ENCODE measurements at places on chromosomes 16 and 17. TPM values are rescaled to one million over a fixed set of nuclear protein-coding genes. Genes with fewer than 3 reads are reported as not detected.

Gene RCVRN
- not detected for total RNA-seq

Gene TEX19
- 0.34 TPM for total RNA-seq

Gene CIITA
- not detected for total RNA-seq

Gene MT1F
- not detected for total RNA-seq

Gene LPO
- not detected for total RNA-seq

Gene TGFB1I1
- 66.3 TPM for total RNA-seq

Gene ZP2
- not detected for total RNA-seq

Gene HOXB3
- total RNA-seq: 1.4 TPM

Gene CX3CL1
- 0.18 TPM for total RNA-seq

Gene NPIPA7
- 1.4 TPM for total RNA-seq

Gene KRTAP2-3
- not detected for total RNA-seq

DNA sequence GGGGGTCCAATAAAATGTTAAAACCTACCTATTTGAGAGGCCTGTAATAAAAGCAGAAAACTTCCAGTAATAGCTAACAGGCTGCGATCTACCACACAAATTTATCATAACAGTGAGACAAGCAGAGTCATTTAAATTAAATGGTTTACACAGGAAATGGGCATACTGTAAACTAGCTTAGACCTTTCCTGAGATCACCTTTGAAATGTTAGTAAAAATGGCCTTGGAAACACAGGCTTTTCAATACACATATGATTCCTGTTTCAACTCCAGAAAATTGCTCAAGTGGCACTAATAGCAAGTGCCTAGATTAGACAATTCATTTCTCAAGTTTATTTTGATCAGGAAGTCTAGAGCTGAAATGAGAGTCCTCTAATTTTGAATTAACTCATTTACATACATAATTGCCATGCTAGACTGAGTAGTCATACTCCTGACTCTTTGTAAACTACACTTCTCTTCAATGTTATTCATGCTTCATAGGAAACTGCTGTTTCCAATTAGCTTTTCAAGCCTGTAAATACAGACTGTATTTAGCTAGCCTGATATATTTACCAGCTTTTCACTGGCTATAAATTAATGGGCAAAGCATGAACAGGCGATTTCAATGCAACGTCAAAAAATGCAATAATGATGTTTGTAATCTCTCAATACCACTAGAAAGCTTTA is 43.3 kb downstream of the PARN start:
- no peak for DNase-seq

DNA sequence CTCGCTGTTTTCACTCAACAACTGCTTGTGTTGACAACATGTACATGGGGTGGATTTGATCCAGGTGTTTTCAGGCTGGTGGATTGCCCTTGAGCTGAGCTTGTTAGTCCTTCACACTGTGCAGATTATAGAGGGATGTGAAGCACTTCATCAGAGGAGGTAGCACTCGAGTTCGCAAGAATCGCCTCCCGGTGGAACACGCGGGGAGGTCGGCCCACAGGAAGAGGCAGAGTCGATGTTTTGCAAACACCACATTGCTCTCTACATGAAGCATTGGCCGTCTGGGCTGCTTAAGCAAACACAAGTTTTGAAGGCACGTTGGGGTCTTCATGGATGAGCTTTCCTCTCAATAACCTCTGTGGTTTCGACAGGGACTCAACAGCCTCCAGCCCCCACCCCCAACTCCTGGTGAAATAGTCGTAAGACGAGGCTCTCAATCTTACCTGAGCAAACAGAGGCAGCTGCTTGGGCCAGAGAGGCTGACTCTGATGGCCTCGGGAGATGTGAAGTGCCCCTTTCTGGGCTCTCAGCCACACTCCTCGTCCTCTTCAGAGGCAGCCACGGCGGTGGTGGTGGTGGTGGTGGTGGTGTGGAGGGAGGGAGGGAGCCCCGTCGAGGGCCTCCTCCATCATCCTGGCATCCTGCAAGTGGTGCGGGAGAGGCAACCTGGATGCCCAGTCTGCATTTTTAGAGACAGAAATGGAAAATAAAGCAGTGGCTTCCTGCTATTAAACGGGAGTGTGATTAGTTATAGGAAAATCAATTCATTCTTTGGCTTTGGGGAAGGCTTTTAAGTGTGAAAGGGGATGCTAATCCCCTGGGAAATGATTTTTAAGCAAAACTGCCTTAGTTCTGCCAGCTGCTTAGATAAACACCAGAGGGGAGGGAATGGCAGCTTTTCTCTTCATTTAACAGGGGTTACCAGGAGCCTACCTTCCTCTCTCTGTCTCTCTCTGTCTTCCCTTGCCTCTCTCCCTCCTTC is 552.5 kb upstream of the EEF2KMT start:
- DNase-seq: no peak

DNA sequence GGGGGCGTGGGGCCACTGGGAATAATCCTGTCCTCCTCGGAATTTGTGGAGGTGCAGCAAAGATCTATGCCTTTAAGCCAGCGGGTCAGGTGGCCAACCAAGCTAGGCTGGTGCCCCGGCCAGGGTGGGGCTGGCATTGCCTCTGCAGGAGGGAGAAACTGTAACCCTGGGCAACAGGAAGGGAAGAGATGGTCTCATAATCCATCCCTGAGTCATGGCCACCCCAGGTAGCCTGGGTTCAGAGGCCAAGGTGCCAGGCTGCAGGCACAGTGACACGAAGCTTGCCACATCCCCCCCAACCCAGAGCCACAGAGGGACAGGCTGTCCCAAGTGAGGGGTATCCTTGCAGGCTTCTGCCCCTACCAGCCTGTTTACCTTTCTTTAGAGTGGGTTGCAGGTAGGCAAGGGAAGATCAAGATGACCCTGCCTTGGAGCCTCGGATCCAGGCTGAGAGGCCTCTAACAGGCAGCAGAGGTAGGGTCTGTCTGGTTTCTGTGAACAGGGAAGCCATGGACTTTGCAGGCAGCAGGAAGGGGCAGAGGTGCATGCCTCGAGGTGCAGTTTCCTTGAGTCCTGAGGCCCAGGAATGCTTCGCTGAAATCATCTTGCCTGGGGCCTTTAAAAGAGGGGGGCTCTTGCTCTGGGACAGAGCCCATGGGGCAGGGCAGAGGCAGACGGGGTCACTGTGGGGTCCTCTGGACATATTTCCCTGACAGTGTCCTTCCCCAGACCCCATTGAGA is 4.0 kb downstream of the LASP1 start:
- no peak for DNase-seq

DNA sequence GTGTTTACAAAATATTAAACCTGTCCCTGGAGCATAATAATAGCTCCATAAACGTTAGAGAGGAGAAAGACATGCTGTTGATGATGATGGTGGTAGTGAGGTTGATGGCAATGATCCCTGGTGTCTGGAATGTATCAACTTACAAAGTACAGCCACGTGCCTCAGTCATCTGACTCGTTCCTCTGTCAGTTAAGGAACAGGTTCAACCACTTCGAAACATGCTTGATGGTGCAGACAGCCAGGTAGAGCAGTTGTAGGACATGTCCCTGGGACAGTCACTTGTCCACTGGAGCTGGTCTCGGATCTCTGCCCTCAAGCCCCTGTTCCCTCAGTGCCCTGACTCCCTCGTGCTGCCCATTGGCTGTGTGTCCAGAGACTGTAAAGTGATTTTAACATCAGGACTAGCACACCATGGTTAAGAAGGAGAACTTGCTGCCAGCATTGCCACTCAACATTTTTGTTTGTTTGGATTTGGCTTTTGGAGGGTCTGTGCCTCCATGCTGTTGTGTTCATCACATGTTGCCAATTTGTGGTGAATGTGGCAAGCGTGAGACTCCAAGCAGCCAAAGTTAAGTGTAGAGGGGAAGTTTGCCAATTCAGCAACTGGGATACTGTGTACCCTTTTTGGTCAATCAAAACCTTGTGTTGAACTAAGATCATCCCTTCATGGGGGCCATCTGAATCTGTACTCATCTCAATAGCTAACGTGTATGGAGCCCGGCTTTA is 16.3 kb upstream of the SALL1 start:
- no peak for DNase-seq

DNA sequence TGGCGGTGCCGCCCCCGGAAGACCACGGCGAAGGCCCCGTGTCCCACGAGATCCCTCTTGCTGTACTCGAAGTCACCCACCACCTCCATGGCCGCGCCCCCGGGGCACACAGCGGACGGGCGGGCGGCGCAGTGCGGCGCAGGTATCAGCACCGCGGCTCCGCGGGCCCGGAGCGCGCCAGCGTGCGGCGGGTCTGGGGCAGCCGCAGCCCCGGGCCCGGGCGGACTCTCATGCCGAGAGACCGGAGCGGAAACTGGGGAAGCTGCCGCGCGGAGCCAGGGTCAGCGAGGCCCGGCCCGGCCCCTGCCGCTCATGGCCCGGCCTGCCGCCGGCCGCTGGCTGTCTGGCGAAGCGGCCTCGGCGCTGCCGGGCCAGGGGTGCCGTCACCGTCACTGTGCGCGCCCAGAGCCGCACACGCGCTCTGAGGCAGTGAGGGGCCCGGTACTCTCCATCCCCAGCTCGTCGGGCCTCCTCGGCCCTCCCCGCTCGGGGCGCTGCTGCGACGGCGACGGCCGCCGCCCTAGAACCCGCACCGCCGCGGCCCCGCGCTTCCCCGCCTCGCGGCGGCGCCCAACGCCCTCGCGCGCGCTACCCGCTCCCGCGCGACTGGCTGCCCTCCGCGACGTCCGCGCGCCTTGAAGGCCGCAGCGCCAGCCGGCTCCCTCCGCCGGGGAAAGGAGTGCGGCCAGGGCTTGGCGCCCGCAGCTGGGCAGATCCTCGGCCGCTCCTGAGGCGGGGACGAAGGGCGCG is at the start of gene ULK2:
ULK2 (minus strand) TSS at position 608 of the 750 bp plus-strand sequence; CDS start at position 89, 519 bp downstream.
- DNase-seq: peak; percentile 55

DNA sequence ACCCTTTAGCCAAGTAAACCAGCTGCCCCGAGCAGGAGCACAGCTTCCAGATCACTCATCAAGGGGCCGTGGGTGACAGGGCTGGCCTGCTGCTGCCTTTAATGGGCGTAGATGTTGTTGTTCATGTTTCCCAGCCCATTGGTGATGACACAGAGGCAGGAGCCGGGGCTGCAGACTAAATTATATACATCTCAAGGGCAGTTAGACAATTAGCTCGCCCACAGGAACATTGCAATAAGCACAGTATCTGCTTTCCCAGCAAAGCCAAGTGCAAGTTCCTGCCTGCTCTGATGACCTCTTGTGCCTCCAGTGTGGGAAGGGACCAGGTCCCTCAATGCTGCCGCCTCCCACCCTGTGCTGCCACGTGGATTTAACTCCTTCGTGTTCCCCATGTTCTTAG is 485.8 kb downstream of the MAF start:
- DNase-seq: no peak

DNA sequence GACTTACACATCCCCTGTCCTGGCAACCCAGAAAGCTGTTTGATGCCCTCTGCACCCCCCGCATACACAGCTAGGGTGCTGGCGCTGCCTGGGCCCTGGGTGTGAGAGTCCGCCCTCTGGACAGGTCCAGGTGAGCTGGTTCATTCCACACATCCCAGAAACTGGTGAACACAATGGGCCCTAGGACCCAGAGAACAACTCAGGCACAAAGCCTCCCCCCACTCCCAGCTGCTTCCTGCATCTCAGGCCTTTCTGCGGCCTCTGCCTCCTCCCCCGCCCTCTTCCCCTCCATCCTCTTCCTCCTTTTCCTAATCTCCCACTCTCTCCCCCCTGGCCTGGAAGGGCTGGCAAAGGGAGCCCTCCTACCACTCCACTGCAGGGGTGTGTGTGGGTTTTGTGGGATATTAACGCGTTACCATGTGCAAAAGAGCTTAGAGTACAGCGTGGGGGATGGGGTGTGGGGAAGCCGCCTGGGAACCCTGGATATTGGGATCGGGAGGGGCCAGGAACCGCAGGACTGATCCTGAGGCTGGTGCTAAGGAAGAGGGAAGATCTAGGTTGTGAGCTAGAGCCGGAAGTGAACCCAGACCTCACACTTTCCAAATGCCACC is 1.6 kb upstream of the PPP1R9B start:
- DNase-seq: peak; percentile 93

GRCh38 chr16:12866981-12867551 is 34.3 kb upstream of the SHISA9 start:
- DNase-seq: no peak

- no peak for DNase-seq
These were observed 297.2 kb downstream of the WWOX start for GRCh38 chr16:78396673-78397072.

DNA sequence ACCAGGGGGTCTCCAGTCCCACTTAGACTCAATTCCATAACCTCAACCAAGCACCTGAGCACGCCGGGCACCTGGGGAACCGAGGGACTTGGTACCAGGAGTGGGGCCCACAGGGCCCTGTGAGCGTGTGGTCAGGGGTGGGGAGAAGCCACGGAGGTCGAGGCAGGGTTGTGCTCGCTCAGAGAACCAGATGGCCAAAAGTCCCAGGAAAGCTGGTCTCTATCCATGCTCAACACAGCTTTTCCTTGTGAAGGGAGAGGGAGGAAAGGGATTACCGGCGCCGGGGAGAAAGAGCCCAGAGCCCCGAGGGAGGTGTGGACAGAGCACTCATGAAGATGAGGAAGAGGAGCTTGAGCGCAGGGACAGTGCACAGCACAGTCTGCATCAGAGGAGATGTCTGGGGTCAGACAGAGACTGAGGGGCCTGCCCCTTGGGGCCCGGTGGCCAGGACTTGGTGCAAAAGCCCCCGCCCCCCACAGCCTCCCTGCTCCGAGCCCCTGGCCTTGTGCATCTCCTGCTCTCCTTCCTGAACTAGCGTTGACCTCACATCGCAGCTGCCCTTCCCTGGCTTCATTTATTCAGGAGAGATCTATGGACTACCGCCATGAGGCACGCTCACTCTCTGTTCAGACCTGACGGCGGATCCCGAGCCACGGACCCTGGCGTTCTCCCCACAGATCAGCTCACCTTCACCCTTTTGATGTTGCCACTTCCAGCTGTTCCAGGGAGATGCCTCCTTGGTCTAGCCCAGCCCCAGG is 355.4 kb upstream of the TNRC6C start:
- no peak for DNase-seq

GRCh38 chr16:80936410-80936809 is 70.3 kb downstream of the CMC2 start:
- DNase-seq: no peak

GRCh38 chr17:33328129-33328528 is 35.0 kb upstream of the ASIC2 start:
- no peak for DNase-seq

GRCh38 chr17:58232707-58233156 is 5.7 kb upstream of the LPO start:
- no peak for DNase-seq

- no peak for DNase-seq
These were observed 26.2 kb downstream of the TRIM16 start for GRCh38 chr17:15657868-15658267.

- no peak for DNase-seq
These were observed 2.7 kb upstream of the TRAF7 start for GRCh38 chr16:2152695-2153506.

- DNase-seq: no peak
These were observed 178.1 kb upstream of the SDK2 start for GRCh38 chr17:73822371-73822770.

DNA sequence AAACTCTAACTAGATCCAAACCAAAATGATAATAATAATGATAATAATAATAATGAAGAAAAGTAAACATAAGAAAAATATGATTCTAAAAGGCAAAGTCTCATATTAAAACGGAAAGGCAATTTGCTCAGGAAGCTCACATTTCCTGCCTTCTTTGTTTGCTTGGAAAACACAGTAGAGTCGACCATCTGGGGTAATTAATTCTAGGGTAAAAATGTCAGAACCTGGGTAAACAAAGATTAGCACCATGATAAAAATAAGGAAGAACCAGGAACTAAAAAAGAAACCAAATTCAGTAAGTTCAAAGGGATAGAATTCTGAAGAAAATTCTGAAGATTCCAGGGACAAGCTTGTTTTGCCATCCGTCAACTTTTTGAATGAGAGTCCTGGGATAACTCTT is 16.2 kb downstream of the KRABD2 start:
- no peak for DNase-seq

- no peak for DNase-seq
These were observed 6.6 kb downstream of the TSR3 start for GRCh38 chr16:1345087-1345486.

- peak; percentile 40 for DNase-seq
These were observed 5.9 kb downstream of the ZNF205 start for GRCh38 chr16:3118204-3118790.
